Stimulated activated CD4-positive, alpha-beta T cell treated with anti-CD3 and anti-CD28 coated beads, Interleukin-15, amount 100 ng/mL, for 1 hour (primary cell): ENCODE measurements at places on chromosomes 2 and 18.

DNA sequence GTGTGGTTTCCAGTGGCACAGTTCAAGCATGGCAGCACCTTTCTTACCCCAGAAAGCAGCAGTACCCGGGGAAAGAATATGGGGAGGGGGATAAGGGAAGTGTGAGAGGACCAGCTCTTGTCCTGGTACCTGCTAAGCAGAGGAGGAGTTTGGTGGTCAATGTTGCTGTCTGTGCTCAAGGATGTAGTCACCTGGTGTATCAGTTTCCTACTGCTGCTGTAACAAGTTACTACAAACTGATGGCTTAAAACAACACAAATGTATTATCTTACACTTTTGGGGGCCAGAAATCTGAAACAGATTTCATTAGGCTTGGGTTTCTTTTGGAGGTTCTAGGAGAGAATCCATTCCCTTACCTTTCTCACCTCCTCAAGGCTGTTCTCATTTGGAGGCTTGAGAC lies 77.5 kb downstream of the VSNL1 start:
- no peak for DNase-seq

GRCh38 chr2:235698491-235698890 lies 204.6 kb downstream of the AGAP1 start:
- DNase-seq = no peak

- DNase-seq = no peak
These were observed 601.0 kb downstream of the XIRP2 start for GRCh38 chr2:167489325-167489724.

DNA sequence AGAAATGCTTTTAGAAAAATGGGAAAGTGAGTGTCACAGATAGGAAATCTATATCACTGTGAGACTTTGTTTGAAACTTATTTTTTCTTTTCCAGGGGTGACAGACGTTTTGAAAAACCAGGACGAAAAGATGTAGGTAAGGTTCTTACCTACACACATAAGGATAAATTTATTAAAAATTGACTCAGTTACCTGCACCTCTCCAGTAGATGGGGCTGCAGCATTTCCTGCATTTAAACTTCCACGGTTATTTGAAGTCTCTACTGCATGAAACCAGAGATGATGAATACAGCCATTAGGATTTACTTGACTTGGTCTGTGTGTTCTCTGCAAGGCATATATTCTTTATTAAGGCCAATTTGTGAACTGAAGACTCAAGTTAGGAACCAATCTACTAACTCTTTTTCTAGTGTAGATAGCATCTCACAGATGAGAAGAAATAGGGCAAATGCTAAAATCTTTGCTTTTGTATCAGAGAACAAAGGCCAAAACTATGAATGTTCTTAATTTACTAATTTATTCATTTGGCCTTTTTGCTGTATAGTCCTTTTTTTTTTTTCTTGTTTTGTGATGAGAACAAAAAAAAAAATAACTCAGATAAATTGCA lies 15.0 kb downstream of the KCNJ13 start:
- DNase-seq = no peak

DNA sequence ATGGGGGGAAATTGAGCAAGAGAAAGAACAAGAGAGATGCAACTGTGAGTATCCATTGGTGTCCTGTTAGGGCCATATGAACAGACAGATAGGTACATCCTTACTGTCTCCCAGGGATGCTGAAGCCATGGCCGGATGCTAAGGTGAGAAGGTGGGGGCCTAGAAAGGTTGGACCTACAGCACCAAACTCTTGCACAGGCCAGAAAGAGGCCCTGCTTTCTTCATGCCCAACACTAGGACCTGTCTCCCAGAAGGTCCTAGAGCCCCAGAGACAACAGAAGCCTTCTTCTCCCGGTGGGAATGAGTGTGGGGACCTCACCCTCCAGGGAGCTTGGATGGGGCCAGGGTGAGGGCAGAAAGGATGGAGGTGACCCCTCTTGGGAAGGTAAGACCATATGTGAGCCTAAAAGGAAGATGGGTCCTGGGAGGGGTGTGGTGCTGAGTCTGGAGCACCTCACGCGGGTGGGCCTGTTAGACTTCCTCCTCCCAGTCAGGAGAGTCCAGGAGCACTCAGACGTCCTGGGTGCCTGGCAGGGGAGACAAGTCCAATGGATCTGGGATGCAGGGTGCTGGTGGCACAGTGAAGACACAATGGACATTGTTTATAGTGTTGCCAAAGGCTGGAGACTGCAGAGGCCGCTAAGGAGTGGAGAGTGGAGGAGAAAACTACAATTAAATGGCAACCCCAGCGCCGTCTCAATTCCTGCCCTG lies 265.3 kb downstream of the CYP26B1 start:
- DNase-seq = no peak

GRCh38 chr2:125658583-125658982 lies 997.4 kb upstream of the GYPC start:
- no peak for DNase-seq

DNA sequence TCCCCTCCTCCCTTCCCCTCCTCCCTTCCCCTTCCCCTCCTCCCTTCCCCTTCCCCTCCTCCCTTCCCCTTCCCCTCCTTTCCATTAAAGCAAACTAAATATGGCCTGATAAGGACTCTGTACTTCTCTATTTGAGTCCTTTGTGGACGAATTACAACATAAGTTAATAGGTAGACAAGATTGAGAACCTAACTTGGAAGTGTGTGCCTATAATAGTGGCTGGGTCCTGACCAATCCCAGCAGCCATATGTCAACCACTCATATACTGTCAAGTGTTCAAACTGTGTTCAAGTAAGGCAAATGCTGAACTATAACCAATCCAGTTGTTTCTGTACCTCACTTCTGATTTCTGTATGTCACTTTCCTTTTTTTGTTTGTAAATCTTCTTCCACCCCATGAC lies 97.1 kb upstream of the RBMS1 start:
- DNase-seq = no peak

DNA sequence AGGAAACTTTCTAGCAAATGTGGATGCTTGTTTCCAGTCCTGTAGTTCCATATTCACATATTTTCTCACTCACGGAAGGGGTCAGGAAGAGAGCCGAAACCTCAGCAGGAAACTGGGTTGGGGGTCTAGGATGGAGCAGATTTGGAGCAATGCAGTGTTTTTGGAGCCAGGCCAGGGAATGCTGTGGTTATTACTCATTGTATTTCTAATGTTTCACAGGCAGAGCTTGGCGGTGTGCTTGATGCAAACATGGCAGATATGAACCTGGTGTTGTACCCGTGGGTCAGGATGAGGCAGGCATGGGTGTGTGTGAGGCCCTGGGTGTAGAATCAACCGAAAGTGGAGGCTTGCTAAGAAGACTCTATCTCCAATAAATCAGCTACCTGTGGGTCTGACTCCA lies 34.6 kb upstream of the ACKR3 start:
- DNase-seq = no peak

DNA sequence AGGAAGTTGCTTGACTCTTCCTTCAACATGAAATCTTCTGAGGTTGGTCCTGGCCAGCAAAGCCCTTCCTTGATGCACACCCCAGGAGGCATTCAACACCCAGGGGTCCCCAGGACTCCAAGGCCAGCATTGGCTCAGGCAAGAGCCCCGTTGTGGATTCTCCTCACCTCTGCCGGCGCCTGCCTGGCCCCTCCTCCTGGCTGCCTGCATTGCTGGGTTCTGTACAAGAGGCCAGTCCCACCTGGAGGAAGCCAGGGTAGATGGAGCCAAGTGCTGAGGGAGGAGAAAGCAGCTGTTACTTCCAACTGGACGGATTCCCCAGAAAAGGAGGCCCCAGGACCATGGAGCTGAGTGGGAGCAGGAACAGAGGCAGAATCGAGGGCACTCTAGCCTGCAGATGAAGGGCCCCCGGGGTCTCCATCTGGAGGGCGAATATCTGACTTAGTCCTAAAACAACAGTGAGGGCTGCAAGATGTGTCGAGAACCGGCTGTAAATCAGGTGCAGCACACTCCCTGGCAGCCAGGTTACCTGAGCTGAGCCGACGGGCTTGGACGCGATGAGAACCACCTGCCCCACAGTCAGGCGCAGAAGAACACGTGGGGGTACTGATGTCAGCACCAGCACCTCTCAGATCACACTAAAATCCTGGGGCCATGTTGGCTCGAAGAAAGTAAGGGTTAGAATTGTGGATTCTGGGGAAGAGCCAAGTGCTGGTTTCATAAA lies 399.6 kb upstream of the SALL3 start:
- no peak for DNase-seq

GRCh38 chr2:47620770-47621437 lies 162.0 kb upstream of the MSH6 start:
- DNase-seq = no peak

GRCh38 chr2:61534926-61535325 lies 3.2 kb downstream of the XPO1 start:
- DNase-seq = no peak

- DNase-seq = no peak
These were observed 808.3 kb downstream of the NRXN1 start for GRCh38 chr2:50223643-50224042.

- no peak for DNase-seq
These were observed 192.4 kb downstream of the L3MBTL4 start for GRCh38 chr18:6222271-6222670.

GRCh38 chr2:62814123-62814522 lies 108.6 kb downstream of the EHBP1 start:
- no peak for DNase-seq

DNA sequence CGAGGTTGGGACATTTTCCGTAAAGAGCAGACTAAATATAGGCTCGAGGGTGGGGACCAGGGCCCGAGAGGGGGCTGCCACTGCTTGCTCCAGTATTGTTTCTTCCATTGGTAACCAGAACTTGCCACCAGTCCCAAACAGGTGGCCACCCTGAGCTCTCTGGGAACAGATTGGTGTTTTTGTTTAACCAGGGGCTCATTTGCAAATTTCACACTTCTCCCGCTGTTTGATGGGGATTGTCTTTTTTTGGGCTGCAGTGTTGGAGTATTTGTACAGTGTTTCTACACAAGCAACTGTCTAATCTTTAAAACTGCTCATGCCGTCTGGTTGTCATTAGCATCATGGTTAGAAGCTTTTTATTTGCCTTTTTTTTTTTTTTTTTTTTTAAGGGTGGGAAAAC lies 8.5 kb downstream of the AGAP1 start:
- no peak for DNase-seq

DNA sequence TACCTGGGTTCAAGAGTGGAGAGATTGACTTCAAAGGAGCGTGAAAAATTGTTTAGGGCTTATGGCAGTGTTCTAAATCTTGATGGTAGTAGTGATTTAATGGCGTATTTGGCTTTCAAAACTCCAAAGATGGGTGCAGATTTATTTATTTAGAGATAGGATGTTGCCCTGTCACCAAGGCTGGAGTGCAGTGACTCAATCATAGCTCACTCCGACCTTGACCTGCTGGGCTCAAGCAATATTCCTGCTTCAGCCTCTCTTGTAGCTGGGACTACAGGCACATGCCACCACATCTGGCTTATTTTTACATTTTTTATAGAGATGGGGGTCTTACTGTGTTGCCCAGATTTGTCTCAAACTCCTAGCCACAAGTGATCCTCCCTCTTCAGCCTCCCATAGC lies 52.5 kb downstream of the FAM117B start:
- no peak for DNase-seq

- no peak for DNase-seq
These were observed 32.5 kb upstream of the REG3G start for GRCh38 chr2:78992807-78993517.

GRCh38 chr2:177733-178132 lies 86.1 kb downstream of the SH3YL1 start:
- no peak for DNase-seq

GRCh38 chr2:10079266-10079869 lies 843 bp downstream of the CYS1 start:
- no peak for DNase-seq

DNA sequence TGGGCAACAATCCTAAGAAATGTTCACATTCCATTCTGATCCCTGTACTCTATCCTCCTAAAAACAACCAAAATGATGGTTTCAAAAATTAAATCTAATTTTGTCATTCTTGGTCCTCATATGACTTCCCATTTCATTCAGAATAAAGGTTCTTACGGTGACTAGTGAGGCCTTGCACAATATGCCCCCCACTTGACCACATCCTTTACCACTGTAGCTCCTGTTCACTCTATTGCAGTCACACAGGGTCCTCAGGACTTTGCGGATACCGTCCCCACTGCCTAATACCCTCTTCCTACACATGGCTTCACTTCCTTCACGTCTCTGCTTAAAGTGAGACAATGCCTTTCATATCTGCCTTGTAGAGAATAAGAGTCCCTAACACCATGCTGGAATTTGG lies 1058.7 kb upstream of the KLHL29 start:
- no peak for DNase-seq

- DNase-seq = no peak
These were observed 38.0 kb downstream of the SLC4A1AP start for GRCh38 chr2:27701676-27702075.

GRCh38 chr2:14261771-14262170 lies 370.7 kb upstream of the LRATD1 start:
- no peak for DNase-seq

DNA sequence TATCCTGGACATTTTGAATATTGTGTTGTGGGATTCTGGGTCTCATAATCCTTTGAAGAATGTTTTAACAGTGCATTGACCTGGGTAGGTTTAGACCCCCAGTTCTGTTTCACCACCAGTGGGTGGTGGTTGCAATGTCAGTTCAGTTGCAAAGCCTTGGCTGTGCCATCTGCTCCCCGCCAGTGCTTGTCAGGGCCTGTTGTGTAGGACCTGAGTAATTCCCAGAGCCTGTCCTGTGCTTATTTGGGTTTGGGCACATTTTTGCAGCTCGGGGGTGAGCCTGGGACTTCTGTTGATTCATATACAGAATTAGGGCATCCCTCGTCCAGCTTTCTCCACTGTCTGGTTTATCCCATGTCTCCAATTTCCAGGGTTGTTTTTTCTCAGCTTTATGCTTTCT lies 24.8 kb downstream of the ATP9B start:
- DNase-seq = no peak

DNA sequence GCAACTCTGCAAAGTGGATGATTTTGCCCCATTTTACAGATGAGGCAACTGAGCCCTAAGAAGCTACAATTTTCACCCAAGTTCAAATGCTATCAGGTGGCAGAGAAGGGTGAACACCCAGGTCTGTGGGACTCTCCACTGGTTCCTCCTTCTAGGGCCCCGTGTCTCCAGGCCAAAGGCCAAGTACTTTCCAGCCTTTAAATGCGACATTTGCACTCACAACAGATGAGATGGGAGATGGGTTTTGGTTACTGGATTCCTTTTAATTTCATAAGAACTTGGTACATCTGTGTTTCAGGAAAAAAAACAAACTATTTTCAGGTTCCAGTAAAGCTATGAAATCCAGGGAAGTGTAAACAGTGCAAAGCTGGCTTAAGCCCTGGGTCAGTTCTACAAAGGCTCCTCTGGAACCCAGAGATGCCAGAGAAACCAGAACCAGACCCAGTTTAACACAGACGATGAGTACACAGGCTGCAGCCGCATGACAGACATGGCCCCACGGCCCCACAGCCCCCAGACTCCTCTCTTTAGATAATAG lies 361.7 kb downstream of the ANAPC1 start:
- DNase-seq = no peak

- no peak for DNase-seq
These were observed 130.0 kb downstream of the MBD2 start for GRCh38 chr18:54094474-54094873.
